Naive thymus-derived CD4-positive, alpha-beta T cell (primary cell): ENCODE measurements at places on chromosomes 3 and 15. TPM values are rescaled to one million over a fixed set of nuclear protein-coding genes. Genes with fewer than 3 reads are reported as not detected.
A peak's percentile ranks its signal among the peaks of the same experiment; 100 is the strongest.

AGBL1 gene
- not detected for total RNA-seq

GPR171 gene
- total RNA-seq = 251 TPM in 2 replicates

ARPIN gene
- total RNA-seq = 0.08 TPM

CDCP1 gene
- total RNA-seq = 1.5 TPM

CADM2 gene
- not detected for total RNA-seq

SLC12A8 gene
- 0.28 and 0.48 TPM in 2 replicates for total RNA-seq

WDR72 gene
- total RNA-seq = not detected in 2 replicates

DNA sequence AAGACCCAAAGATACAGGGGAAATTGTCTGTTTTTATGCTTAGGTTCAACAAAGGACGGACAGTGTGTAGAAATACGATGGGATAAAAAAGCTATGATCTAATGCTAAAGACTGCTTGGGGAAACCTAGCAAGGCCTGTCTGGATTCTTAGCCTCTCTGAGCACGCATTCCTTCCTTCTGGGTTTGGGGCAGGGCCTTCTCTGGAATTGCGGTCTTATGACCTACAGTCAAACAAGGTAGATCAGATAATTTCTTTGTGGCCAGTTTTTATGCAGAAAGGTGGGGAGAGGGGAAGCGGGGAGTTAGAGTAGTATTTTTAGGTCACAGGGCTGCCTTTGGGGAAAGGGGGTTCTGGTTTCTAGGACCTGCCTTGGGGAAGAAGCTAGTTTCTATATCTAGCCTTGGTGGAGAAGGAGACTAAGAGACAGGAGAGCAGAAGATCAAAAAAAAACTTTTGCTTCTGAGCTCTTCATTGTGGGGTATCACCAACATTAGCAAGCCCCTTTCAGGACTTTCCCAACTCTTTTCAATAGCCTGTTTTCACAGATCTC lies 39.1 kb upstream of the LIPC start:
- H3K4me1 ChIP-seq = no peaks in the 10 kb centered on the region
- H3K27me3 ChIP-seq = no peaks in the 10 kb centered on the region
- no peaks in the 10 kb centered on the region for H3K36me3 ChIP-seq
- no peak overlapping the region for H3K4me3 ChIP-seq

DNA sequence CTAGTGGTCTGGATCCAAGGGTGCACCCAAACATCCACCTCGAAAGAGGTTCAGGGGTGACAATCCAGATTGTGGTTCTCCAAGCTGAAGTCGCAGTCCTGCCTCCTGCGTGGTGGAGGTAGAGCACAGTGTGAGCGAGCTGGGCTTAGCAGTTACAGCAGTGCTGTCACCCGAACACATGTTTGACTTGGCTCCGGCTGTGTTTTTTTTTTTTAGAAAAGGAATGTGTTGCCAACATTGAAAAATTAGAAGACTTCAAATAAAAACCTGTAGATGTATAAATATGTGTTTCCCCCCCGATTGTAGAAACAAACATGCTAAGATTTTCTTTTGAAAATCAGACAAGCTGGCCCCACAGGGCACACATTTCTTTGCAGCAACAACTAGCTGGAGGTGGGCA lies 530.8 kb downstream of the SHQ1 start:
- H3K4me1 ChIP-seq = no peaks in the 10 kb centered on the region
- no peak overlapping the region for H3K27ac ChIP-seq
- H3K4me3 ChIP-seq = no peak overlapping the region
- no peaks in the 10 kb centered on the region for H3K27me3 ChIP-seq
- no peak for DNase-seq
- no peaks in the 10 kb centered on the region for H3K36me3 ChIP-seq

- H3K27me3 ChIP-seq = no peaks in the 10 kb centered on the region
- DNase-seq = no peak
- no peak overlapping the region for H3K27ac ChIP-seq
- no peak overlapping the region for H3K4me3 ChIP-seq
- H3K36me3 ChIP-seq = no peaks in the 10 kb centered on the region
These were observed 140.5 kb upstream of the ADAMTS9 start for GRCh38 chr3:64828276-64828675.

DNA sequence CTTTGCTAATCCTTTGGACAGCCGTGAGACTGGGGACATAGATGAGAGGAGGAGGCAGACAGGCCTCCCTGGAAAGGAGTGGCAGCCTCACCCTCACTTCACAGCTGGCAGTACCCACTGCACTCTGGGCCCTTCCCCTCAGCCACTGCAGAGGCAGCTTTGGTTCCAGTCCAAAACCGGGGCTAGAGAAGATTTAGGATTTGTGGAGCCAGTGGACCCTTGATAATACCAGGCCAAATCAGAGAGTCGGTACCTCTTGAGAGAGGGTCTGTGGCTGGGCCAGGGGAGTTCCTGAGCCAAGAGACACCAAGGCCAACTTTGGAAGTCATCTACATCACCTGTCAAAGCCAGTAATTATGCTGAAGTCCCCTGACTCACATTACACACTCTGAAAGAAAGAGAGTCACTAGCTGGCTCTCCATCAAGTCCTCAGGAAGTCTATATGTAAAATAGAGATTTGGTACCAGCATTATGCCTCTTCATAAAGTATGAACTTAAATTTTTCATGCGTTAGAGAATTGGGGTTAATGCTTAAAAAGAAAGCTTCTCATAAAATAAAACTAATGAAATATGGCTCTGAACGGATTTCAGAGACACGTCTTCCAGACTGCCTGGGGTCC lies 244.1 kb upstream of the SEMA6D start:
- no peaks in the 10 kb centered on the region for H3K36me3 ChIP-seq
- DNase-seq = no peak
- no peaks in the 10 kb centered on the region for H3K27me3 ChIP-seq
- H3K4me1 ChIP-seq = no peaks in the 10 kb centered on the region

GRCh38 chr3:137568880-137569279 lies 195.2 kb upstream of the SOX14 start:
- DNase-seq = no peak
- H3K36me3 ChIP-seq = no peaks in the 10 kb centered on the region
- H3K27ac ChIP-seq = no peak overlapping the region

DNA sequence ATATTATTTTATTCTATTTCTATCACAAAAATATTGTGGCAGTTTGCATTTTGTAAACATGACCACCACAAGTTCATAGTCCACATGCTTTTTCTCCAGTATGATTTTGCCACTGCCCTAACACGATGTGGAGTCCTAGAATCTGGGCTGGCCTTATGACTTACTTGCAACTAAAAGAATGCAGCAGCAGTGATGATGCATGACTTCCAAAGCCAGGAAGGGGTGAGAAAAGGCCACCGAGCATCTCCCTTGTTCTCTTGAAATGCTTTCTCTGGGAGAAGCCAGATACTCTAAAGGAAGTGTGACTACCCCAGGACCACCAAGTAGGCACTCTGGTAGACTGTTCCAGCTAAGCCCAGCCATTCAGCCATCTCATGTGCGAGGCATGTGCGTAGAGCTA lies 191.6 kb upstream of the MRPL3 start:
- H3K36me3 ChIP-seq = no peaks in the 10 kb centered on the region
- no peak for DNase-seq
- no peaks in the 10 kb centered on the region for H3K27me3 ChIP-seq
- H3K4me3 ChIP-seq = no peak overlapping the region
- H3K4me1 ChIP-seq = no peaks in the 10 kb centered on the region

GRCh38 chr3:10444511-10444910 lies 60.9 kb downstream of the ATP2B2 start:
- no peaks in the 10 kb centered on the region for H3K4me1 ChIP-seq
- no peak overlapping the region for H3K27ac ChIP-seq
- no peak for DNase-seq
- H3K4me3 ChIP-seq = no peak overlapping the region

GRCh38 chr15:33182278-33182905 lies 12.1 kb downstream of the FMN1 start:
- H3K36me3 ChIP-seq = no peaks in the 10 kb centered on the region
- no peaks in the 10 kb centered on the region for H3K27me3 ChIP-seq
- H3K4me1 ChIP-seq = no peaks in the 10 kb centered on the region
- no peak for DNase-seq
- no peak overlapping the region for H3K4me3 ChIP-seq
- H3K27ac ChIP-seq = no peak overlapping the region

DNA sequence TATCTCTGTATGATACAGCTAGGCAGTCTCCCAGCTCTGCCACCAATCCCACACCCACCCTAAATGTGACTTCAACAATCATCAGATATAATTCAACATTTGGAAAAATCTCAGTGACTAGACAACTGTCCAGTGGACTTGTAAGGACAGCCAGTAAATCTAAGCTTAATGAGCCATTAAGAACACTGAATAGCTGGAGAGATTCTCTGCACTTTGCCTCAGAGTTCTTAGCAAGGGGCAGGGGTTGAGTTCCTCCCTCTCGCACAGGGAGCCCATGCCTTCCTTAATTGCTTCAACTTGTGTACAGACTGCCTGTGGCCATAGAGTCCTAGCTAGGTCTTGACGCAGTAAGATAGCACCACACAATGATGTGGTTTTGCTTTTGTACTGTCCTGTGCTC lies 15.6 kb downstream of the MEX3B start:
- no peaks in the 10 kb centered on the region for H3K27me3 ChIP-seq
- no peak for DNase-seq
- H3K36me3 ChIP-seq = no peaks in the 10 kb centered on the region
- no peak overlapping the region for H3K4me3 ChIP-seq
- H3K4me1 ChIP-seq = no peaks in the 10 kb centered on the region
- H3K27ac ChIP-seq = no peak overlapping the region

- H3K36me3 ChIP-seq = no peaks in the 10 kb centered on the region
- no peak for DNase-seq
- H3K4me1 ChIP-seq = no peaks in the 10 kb centered on the region
- H3K4me3 ChIP-seq = no peak overlapping the region
- H3K27me3 ChIP-seq = no peaks in the 10 kb centered on the region
These were observed 165.0 kb downstream of the FRMD5 start for GRCh38 chr15:44029940-44030568.

GRCh38 chr3:120338517-120338916 lies 10.6 kb downstream of the LRRC58 start:
- H3K27ac ChIP-seq = no peak overlapping the region
- peaks cover 5% of the 10 kb centered on the region for H3K36me3 ChIP-seq
- DNase-seq = no peak

DNA sequence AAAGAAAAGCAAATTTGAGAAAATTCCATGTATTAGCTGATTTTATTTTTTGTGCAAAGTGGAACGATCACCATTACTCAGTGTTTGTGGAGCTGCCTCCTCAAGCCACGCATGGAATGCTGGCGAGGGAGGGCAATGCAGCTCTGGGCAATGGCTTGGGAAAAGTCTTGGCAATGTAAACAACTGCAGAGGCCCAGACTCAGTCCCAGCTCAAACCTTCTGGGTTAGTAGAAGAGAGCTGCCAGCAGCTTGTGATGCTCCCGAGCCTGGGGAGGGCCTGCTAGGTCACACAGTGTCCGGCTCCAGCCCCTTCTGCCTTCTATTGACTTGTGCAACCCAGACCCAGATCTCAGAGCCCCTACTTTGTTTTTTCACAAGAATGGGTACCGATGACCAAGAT lies 4.3 kb downstream of the EPHB1 start:
- DNase-seq = no peak
- H3K36me3 ChIP-seq = no peaks in the 10 kb centered on the region
- H3K27ac ChIP-seq = no peak overlapping the region
- H3K27me3 ChIP-seq = no peaks in the 10 kb centered on the region

- no peaks in the 10 kb centered on the region for H3K27me3 ChIP-seq
- no peak overlapping the region for H3K4me3 ChIP-seq
- no peaks in the 10 kb centered on the region for H3K4me1 ChIP-seq
- no peak overlapping the region for H3K27ac ChIP-seq
- DNase-seq = no peak
These were observed 37.4 kb downstream of the KLHL25 start for GRCh38 chr15:85757073-85757938.

GRCh38 chr15:40338041-40338657 lies 2.6 kb downstream of the CCDC9B start:
- H3K4me1 ChIP-seq = no peaks in the 10 kb centered on the region
- H3K27me3 ChIP-seq = no peaks in the 10 kb centered on the region
- DNase-seq = peak; percentile 79
- no peak overlapping the region for H3K4me3 ChIP-seq
- no peak overlapping the region for H3K27ac ChIP-seq

GRCh38 chr3:136818191-136818768 lies 646 bp upstream of the SLC35G2 start:
- H3K27me3 ChIP-seq = no peaks in the 10 kb centered on the region
- H3K36me3 ChIP-seq = no peaks in the 10 kb centered on the region
- no peak for DNase-seq
- peaks cover 6% of the 10 kb centered on the region for H3K4me1 ChIP-seq

GRCh38 chr3:119098619-119099222 lies 47.2 kb upstream of the TEX55 start:
- H3K36me3 ChIP-seq = no peaks in the 10 kb centered on the region
- DNase-seq = no peak
- H3K27me3 ChIP-seq = no peaks in the 10 kb centered on the region
- H3K27ac ChIP-seq = no peak overlapping the region

DNA sequence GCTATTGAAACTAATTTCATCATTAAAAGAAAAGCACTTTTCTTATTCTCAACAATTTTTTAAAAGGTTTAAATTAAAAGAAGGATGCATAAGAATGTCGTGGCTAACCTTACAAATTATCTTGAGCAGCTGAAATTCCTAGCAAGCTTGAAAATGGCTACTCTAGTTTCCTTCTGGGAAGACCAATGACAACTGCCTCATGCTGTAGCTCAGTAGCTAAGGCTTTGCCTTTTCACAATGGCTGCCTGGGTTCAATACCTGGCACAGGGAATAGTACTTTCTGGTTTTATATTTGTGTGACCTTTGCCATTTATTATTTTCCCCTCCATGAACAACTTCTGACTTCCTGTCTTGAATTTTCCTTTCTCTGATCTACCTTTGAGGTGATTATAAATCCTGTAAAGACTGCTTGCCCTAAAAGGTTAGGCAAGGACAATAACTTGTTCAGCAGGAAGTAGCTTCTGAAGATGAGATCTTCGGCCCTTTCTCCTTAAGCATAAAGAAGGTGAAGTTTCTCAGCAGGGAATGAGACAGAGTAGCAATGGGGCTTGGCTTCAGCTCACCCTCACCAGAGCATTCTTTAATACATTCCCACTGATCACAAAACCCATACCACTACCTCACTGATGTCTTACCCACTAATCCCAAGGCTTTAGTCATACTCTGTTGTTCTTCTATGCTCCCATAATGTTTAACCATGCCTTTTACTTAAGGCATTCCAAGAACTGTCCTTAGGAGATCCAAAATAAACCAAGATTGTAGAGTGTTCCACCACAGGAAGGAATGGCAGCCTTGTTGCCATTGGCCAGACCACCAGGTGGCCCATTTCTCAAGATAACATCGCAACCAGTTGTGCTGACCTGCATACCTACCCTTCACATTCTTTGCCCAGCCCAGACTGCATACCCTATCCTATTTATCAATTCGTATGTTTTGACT lies 276.8 kb downstream of the ULK4 start:
- no peaks in the 10 kb centered on the region for H3K27me3 ChIP-seq
- H3K4me1 ChIP-seq = no peaks in the 10 kb centered on the region
- no peak overlapping the region for H3K27ac ChIP-seq
- H3K4me3 ChIP-seq = no peak overlapping the region
- DNase-seq = no peak

GRCh38 chr3:110526777-110527727 lies 544.6 kb upstream of the NECTIN3 start:
- no peaks in the 10 kb centered on the region for H3K36me3 ChIP-seq
- H3K4me3 ChIP-seq = no peak overlapping the region
- no peaks in the 10 kb centered on the region for H3K27me3 ChIP-seq
- no peaks in the 10 kb centered on the region for H3K4me1 ChIP-seq
- H3K27ac ChIP-seq = no peak overlapping the region
